Esophagus mucosa (tissue), 1 donor: ENCODE measurements at places on chromosomes 6 and 20.
A peak's percentile ranks its signal among the peaks of the same experiment; 100 is the strongest.

DNA sequence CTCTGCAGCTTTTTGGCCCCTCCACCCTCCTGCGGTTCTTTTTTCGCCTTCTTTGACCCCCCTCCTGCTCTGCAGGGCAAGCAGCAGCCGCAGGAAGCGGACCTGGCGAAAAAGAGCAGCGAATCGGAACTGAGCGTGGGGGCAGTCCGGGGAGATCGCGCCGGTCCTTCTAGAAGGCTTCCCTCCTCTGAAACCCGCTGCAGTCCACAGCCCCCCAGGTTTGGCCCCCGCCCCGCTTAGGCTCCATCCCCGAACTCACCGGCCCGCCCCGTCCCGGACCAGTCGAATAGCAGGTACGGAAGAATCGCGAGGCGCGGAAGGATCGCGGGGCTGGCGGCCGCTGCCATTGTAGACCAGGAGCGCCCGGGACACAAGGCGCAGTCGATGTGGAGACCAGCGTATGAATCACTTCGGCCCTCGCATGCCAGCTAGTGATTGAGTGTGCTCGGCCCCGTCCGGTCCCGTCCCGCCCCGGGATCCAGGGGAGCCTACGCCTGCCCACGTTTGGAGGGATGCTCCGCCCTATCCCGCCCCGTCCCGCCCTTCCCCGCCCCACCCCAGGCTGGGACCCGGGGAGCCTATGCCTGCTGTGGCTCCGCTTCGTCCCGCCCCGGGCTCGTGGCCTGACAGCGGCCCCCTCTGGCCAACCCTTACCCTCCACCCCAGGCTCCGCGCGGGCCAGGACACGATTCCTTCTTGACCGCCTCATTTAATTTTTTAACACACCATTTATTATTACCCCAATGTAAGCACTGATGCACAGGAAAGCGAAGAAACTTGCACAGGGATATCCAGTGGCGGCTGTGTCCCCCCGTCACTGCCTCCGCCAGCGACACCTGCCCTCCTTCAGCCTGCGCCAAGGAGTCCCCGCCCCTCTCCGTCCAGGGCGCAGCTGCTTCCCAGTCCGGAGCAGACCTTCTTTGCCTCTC is at the start of gene ULBP3:
ULBP3 (minus strand) TSS at position 402 of the 929 bp plus-strand sequence; CDS start at position 347, 55 bp downstream.
- peak; percentile 90 for ATAC-seq

- no peak for ATAC-seq
These were observed 1.3 kb downstream of the GZF1 start for GRCh38 chr20:23363257-23363649.

- ATAC-seq: no peak
These were observed 231.4 kb downstream of the TMEM242 start for GRCh38 chr6:157091856-157092460.

- ATAC-seq: no peak
These were observed 1.4 kb upstream of the TIAM2 start for GRCh38 chr6:154993710-154994109.

GRCh38 chr6:51004380-51004779 is 185.7 kb downstream of the TFAP2B start:
- no peak for ATAC-seq

GRCh38 chr6:33812669-33813068 is 8.9 kb upstream of the MLN start:
- peak; percentile 45 for ATAC-seq

DNA sequence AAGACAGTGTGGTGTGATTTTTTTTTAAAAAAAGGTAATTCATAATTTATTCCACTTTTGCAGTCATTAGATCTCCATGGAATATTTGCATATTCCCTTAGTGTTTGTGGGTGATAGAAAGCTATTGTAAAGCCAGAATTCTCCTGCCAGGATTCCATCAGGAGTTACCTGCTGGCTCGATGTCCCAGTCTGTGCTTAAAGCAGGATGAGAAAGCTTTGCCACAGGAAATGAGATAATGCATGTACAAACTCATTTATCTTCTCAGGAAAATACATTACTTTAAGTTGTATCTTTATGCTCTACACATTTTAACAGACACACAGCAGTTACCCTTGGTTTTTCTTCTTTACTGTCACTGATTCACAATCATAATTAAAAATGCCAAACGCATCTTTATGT is 553.0 kb downstream of the CD109 start:
- ATAC-seq: no peak

DNA sequence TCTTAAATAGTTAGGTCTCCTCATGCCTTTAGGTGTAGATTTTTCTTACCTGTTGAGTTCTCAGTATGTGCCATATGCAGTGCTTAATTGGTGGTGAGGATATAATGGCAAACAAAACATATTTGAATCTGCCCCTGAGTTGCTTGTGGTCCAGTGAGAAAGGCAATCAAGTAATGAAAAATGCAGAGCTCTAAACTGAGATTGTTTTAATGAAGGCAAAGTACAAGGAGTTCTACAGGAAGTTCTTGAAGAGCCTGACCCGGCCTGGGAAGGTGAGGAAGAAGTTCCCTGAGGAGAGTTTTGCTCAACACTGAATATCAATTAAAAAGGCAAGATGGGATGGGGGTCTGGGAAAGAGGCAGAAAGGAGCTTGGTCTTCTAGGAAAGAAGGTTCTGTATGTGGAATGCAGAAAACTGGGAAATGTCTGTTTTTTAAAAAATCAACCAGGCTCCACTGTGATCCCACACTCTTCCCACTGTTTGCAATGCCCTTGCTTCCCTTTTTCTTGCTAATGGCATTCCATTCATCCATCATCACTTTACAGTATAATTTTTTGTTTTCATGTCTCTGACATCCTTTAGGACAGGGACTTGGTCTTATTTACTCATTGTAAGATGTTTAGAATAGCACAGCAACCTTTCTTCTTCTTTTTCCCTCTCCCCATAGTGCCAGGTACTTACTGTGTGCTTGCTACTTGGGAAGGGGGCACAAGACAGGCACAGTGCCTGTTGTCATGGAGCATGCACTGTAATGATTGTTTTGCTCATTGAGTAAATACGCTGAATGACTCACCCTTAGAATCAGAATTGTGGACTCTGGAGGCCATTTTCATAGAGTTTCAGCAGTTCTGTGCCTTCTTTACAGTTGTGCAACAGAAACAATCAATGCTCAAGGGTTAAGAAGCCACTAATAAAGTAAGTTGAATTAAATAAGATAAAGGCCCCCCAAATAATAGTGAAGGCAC is 64.3 kb downstream of the ANKS1A start:
- peak; percentile 51 for ATAC-seq

- no peak for ATAC-seq
These were observed 8.5 kb downstream of the CNPY3 start for GRCh38 chr6:42937548-42938427.

DNA sequence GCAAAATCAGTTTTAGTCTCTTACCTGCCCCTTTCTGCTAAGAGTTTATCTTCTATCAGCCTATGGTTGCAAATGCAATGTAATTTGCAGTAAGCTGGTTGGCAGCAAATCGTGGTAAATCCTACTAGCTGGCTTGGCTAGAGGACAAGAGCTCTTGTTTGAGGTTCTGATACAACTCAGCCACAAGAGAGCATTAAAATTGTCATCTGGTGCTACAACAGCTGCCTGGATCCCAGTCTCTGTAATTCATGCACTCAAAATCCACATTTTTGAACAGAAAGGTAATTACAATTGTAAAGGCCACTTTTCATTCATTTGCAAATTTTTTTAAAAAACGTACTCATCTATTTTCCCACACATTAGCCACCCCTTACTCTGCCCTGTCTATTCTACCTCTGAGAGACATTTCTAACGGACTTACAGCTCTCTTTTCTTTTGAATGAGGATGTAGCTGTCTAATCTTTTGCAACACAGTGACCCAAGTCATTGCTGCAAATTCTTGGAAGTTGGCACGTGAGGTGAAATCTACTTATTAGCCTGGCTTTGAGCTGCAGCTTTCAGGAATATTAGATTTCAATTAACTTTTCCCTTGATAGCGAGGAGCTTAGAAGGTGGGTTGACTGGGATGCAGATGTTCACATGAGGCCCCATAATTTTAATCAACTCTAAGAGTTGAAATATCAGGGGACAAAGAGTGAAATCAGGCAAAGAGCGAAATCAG is 54.0 kb upstream of the FAM184A start:
- no peak for ATAC-seq

DNA sequence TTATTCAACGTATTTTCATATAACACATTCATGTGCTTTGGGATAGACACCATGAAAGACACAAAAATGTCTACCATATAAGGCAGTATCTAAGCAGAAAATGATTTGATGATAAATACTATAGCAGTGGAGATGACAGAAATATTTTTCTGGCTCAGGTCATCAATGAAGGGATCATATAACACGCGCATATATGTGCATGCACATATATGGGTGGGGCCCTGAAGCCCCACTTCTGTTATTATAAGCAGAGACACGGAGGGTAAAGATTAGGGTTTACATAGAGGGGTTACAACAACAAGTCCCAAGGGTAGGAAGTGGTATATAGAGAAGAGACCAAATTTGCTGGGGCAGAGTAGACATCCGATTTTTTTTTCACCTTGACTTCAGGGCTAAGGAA is 16.0 kb downstream of the COL9A1 start:
- ATAC-seq: no peak

DNA sequence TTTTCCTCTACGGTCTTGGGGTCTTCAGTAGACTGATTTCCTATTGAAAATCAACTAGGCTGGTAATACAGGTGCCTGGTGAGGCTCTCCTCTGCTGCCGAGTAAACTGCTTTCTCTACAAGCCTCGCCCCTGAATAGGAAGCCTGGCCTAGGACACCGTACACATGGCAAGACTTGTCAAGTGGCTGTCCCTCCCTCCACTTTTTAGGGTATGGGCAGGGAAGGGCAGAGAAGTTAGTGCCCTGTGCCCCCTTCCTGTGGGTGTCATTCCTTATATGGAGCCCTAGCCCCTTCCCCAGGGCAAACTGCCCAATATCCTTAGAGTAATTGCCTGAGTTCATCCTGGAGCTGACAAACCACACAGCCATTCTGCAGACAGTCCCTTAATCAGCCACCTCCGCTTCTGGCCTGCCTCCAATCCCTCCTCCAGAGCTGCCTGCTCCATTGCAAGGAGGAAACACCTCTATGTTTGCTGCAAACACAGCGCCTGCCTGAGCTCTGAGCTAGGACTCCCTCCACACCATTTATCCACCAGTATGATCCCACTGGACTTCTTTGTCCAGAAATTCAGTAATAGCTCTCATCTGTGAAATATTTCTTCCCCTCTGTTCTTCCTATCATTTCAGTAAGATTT is 93.1 kb downstream of the CHD6 start:
- peak; percentile 83 for ATAC-seq

GRCh38 chr6:30618270-30618797 is 694 bp downstream of the MRPS18B start:
- ATAC-seq: no peak

GRCh38 chr6:12653486-12653885 is 63.1 kb upstream of the PHACTR1 start:
- no peak for ATAC-seq

- ATAC-seq: peak; percentile 73
These were observed 81.8 kb downstream of the ISM1 start for GRCh38 chr20:13302647-13303450.

DNA sequence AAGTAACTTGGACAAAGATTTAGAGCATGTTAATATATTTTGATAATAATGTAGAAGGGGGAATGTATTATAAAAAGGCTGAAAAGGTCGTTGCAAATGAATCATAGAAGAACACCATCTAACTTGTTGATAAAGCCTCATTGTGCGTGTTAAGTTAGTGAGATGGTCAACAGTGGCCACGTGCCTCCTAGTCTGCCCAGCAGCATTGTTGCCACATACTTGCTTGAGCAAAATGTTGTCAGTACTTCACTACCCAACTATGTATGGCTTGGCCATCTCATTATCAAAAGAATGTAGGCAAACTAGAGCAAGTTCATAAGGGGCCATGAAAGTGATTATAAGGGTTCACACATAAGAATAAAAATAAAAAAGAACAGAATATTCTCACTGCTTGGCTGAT is 84.6 kb downstream of the PHACTR1 start:
- no peak for ATAC-seq

DNA sequence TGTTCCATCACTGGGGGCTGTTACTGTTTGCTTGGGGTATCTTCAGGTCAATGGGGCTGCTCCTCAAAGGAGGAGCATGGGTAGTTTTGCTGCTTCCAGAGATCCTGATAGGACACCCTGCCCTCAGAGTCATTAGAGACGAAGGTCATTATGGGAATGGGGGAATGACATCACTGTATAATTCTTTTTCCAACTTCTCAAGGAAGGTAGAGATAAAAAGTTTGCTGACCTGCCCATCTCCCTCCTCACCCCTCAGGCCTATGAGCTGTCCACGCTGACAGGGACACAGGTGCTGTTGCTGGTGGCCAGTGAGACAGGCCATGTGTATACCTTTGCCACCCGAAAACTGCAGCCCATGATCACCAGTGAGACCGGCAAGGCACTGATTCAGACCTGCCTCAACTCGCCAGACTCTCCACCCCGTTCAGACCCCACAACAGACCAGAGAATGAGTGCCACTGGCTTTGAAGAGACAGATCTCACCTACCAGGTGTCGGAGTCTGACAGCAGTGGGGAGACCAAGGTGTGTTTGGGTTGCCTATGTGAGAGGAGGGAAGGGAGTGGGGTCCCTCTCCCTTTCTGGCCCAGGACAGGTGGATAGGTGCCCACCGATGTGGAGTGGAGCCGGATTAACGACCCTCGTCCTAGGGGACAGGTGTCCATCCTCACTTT is 2.7 kb downstream of the SRF start:
- no peak for ATAC-seq

DNA sequence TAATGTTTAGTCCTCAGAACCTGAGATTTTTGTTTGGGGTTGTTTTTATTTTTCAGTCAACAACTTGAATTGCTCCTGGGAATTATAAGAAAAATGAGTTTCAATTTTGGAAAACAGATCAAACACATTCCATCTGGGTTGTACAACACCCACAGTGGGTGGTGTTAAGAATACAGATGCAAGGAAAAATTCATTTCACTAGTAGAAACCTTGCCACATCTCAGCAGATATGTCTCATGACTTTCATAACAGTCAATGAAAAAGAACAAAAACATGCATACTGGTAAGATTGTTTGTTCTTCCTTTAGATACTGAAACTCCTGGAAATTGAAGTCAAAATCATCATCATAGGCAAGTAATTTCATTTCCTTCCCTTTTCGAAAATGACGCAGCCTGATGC is 78.9 kb downstream of the MOXD1 start:
- no peak for ATAC-seq

DNA sequence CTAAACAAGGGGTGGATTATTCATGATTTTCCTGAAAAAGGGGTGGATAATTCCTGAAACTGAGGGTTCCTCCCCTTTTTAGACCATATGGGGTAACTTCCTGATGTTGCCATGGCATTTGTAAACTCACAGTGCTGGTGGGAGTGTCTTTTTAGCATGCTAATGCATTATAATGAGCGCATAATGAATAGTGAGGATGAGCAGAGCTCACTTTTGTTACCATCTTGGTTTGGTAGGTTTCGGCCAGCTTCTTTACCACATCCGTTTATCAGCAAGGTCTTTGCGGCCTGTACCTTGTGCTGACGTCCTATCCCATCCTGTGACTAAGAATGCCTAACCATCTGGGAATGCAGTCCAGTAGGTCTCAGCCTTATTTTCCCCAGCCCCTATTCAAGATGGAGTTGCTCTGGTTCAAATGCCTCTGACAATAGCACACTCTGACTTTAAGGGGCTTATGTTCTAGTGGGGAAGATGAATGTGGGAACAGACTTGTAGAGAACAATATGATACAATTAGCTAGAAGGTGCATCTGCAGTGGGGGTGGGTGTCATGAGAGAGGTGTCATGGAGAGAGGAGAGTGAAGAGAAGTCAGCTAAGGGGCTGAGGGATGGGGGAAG is 4.2 kb upstream of the GPR31 start:
- ATAC-seq: no peak

- ATAC-seq: no peak
These were observed 85.9 kb downstream of the VIP start for GRCh38 chr6:152836523-152836922.
